ENCODE measurements at places on chromosomes 1 and 21.

- peak; percentile 42 for DNase-seq
Observed at GRCh38 chr1:229117664-229118300, 153.1 kb upstream of the RAB4A start.

DNA sequence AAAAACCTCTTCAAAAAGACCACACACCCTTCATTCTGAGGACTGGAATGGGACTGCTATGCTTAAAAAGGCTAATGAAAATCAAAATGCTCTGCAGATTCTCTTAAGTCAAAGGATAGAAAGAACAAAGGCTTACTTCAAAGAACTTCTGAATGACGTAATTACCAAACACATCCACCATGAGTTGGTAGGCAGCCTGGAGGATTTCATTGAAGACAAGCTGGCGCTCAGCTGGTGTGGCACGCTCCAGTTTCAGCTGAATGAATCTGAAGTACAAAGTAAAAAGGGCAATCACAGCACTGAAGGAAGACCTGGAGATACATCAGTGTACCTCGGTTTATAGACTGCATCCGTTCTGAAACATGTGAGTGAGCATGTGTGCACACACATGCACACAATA lies 43.5 kb upstream of the SDC3 start:
- DNase-seq = peak; percentile 56

DNA sequence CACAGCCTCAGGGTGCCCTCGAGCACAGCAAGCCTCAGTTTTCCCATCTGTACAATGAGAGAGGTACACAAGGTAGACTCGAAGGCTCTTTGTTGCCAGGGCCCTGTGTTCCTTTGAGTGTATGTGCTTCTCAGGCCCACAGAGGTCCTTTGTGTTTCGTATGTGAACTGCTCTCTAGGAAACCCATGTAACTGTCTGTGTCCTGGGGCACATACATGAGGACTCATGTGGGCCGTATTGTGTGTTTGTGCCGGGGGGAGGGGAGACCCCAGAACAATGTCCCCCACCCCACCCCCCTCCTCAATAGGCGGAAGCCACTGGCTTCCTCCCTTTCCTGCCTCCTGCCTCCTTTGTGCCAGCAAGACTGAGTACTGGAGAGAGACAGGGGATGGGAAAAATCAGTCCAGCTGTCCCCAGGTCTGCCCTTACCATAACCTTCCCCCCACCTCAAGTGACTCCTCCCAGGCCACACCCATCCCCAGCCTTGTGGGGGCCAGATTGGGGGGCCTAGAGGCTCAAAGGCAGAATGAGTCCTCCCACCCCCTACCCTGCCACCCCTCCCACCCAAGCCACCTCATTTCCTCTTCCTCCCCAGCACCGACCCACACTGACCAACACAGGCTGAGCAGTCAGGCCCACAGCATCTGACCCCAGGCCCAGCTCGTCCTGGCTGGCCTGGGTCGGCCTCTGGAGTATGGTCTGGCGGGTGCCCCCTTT lies at the start of gene TIE1:
TSS of gene TIE1 (plus strand) at position 605 of the 717 bp plus-strand sequence. CDS start at position 695, 90 bp downstream.
- DNase-seq = no peak

GRCh38 chr1:110239441-110240430 lies 29.6 kb downstream of the KCNC4 start:
- no peak for DNase-seq

DNA sequence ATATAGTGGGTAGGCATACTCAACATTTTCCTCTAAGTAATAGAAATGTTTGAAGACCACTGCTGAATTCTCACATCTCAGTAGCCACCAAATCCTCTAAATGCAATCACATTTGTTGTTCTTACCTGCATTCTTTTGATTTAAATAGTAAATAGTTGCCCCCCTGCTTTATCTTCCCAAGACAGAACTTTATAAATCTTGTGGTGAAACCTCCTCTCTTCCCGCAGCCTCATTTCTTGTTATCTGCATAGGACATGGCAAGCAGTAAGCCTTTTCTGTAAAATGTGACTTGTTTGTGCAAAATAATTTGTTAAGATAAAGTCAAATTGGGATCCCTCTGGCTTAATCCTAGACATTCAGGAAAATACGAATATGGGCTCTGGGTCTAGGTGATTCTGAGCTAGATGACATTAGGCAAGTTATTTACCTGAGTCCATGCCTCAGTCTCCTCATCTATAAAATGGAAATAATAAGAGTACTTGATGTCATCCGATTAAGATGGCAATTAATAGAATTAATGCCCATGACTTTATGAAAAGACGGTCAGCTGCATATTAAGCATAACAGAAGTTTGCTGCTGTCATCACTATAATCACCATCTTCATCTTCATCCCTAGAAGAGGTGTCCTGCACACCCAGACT lies 77.7 kb downstream of the LRRC8C start:
- no peak for DNase-seq

DNA sequence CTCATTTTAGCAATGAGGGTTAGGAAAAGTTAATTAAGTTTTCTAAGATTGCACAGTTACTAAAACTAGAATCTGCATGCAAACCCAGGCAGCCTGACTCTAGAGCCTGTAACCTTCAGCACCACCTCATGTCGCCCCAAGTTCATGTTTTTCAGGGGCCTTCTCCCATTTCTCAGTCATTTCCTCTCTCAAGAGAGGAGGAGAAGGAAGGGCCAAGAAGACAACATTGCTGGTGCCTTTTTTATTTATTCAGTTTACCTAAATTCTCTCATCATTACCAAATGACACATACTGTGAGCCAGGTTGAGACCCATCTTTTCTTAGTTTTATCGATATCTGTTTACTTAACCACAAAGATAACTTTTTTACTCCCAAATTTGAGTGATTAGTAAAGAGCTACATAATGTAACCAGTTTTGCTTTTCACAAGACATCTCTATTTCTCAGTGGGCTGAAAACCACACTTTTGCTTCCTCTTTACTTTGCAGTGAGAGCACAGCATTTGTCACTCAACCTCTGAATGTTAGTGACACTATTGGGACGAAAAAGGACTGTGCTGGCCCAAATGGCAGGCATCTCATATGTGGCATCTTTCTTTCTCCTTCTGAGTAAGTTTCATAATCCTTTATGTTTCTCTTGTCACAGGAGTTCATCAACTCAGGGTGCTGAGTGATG lies at the start of gene CD101:
TSS of gene CD101 (plus strand) at position 507 of the 674 bp plus-strand sequence. CDS start at position 565, 58 bp downstream.
- no peak for DNase-seq

DNA sequence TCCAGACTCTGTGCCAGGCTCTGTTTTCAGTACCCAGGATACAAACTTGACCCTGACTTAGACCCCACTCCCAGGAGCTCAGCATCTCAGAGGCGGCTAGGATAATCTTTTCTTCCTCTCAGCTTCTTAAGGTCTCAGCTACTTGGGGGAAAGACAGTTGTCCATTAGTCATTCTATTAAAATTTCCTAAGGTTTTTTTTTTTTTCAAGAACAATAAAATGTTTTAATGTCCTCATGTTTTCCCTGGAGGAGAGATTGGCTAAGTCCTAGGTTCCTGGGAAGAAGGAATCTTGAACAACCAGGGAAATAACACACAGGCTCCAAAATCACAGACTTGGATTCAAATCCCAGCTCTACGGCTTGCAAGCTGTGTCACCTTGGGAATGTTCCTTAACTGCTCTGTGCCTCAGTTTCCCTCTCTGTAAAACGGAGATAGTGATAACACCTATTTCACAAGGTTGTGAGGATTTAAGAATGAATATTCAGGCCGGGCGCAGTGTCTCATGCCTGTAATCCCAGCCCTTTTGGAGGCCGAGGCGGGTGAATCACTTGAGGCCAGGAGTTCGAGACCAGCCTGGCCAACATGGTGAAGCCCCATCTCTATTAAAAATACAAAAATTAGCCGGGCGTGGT lies 33.0 kb downstream of the CDK18 start:
- DNase-seq = no peak

Measured in hippocampal formation (tissue), 2 donors.